Activated naive CD4-positive, alpha-beta T cell treated with anti-CD3 and anti-CD28 coated beads for 36 hours (primary cell): ENCODE measurements at places on chromosomes 11 and 22.

GRCh38 chr11:27328614-27329013 lies 34.4 kb downstream of the CCDC34 start:
- H3K4me3 ChIP-seq, result no peak overlapping the region
- H3K27me3 ChIP-seq, result peaks cover 2% of the 10 kb centered on the region
- H3K4me1 ChIP-seq, result no peaks in the 10 kb centered on the region
- no peak for DNase-seq

DNA sequence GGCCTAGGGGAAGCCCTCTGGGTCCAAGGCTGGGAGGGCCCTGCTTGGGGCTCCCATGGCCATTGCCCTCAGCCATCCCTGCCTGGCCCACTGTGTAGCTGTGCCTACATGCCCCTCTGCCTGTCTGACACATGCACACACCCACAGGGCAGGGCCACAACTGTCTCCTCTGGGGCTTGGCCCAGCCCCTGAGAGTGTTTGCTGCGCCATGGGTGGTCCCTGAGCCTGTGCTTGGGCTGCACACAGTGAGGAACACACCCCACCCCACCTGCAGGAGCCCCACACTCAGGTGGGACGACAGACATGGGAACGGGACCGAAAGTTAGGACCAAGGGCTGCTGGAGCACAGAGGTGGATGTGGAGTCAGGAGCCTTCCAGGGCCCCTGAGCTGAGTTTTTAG lies 489.5 kb downstream of the TBC1D22A start:
- H3K27me3 ChIP-seq, result peaks cover 11% of the 10 kb centered on the region
- no peak overlapping the region for H3K4me3 ChIP-seq
- H3K36me3 ChIP-seq, result no peaks in the 10 kb centered on the region
- no peak overlapping the region for H3K27ac ChIP-seq

DNA sequence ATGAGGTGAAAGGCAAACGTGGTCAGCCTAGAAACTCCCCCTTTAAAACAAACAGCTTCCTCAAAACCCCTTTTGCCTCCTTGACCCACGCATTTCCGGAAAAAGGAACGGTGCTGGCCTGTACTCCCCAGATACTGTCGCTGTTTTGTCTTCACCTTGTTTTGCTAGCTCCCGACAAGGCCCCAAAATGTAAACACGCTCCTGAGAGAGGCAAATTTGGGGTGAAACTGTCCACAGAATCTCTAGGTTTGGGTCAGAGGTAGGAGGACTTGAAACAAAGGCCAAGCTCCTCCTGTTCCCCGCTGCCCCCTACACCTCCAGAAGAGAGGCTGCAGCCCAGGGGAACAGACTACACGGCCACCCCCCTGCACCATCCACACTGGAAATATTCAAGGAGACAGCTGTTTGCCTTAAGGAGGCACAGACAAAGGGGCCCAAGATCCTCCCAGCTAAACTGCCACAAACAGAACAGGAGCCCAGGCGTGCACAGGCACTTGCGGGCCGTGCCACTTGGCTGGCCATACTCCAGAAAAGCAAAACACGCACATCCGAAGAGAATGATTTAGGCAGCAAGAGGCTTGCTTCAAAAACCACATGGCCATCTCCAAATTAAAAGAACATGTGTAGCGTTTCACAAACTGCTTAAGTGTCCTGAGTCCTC lies 160.5 kb upstream of the GRK3 start:
- peak; percentile 11 for DNase-seq
- peaks cover 28% of the 10 kb centered on the region for H3K4me1 ChIP-seq
- no peaks in the 10 kb centered on the region for H3K27me3 ChIP-seq
- peak overlapping the region; percentile 80 for H3K4me3 ChIP-seq
- peak overlapping the region; percentile 46 for H3K27ac ChIP-seq

DNA sequence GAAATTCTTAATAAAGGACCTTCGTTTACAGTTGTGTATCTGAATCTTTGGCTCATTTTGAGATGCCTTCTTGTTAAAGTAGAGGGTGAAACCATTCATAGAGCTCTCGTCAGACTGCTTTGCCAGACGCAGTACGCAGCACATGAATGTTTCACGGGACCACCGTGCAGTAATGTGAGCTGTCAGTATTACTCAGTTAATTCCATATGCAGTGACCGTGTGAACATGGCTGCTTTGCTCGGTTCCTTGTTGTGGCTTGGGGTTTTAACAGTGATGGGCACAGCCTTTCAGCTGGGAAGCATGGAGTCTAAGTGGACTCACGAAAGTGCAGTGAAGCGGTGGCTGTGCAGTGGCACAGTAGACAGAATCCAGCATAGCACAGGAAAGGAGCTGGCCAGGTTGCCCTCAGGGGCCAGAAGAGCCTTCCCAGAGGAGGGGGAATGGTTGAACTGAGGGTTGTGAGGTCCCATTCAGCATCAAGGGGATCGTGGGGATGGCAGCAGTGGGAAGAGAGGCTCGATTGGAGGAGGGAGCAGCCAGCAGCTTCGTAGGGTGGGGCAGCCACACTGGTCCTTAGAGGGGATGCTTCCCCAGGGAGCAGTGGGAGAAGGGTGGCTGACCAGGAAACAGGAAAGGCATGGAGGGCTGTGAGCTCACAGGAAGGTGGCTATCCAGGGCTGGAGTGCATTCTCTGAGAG lies 31.4 kb downstream of the PPFIA1 start:
- DNase-seq, result no peak
- no peak overlapping the region for H3K4me3 ChIP-seq
- H3K27me3 ChIP-seq, result no peaks in the 10 kb centered on the region
- peaks cover 15% of the 10 kb centered on the region for H3K36me3 ChIP-seq
- H3K27ac ChIP-seq, result no peak overlapping the region

DNA sequence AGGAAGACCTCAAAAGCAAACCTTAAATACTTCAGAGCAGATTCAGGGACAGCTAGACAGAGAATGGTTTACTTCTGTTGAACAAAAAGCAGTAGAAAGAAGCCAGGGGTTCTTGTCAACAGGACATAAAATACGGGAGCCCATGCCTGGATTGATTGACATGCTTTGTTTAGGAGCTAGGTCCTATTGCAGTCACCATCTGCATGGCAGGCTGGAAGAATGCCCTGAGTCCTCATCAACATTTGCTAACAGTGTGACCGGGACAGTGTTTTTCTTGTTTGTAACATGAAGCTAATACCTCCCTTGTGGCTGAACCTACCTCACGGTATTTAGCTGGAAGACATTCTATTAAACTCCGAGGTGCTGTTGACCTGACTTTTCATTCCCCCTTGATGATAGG lies 225.4 kb downstream of the NTM start:
- no peaks in the 10 kb centered on the region for H3K27me3 ChIP-seq
- H3K27ac ChIP-seq, result no peak overlapping the region
- no peak overlapping the region for H3K4me3 ChIP-seq
- DNase-seq, result no peak
- H3K4me1 ChIP-seq, result no peaks in the 10 kb centered on the region
- no peaks in the 10 kb centered on the region for H3K36me3 ChIP-seq

- H3K27ac ChIP-seq, result no peak overlapping the region
- H3K36me3 ChIP-seq, result no peaks in the 10 kb centered on the region
- H3K4me1 ChIP-seq, result peaks cover 1% of the 10 kb centered on the region
Observed at GRCh38 chr11:34341931-34342533, 15.8 kb downstream of the ABTB2 start.

DNA sequence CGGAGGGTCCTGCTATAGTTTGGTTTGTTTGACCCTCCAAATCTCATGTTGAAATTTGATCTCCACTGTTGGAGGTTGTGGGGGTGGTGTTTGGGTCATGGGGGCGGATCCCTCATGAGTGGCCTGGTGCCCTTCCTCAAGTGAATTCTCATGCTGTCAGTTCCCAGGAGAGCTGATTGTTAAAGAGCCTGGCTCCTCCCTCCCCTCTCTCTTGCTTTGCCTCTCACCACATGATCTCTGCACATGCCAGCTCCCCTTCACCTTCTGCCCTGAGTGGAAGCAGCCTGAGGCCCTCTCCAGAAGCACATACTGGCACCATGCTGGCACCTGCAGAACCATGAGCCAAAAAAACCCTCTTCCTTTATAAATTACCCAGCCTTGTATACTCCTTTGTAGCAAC lies 7.1 kb downstream of the TSPAN18 start:
- H3K36me3 ChIP-seq, result peaks cover 2% of the 10 kb centered on the region
- H3K4me3 ChIP-seq, result no peak overlapping the region
- no peak for DNase-seq
- H3K4me1 ChIP-seq, result peaks cover 56% of the 10 kb centered on the region
- H3K27me3 ChIP-seq, result no peaks in the 10 kb centered on the region

GRCh38 chr11:58837707-58838388 lies 6.7 kb downstream of the GLYATL2 start:
- no peaks in the 10 kb centered on the region for H3K36me3 ChIP-seq
- peaks cover 29% of the 10 kb centered on the region for H3K27me3 ChIP-seq
- H3K4me3 ChIP-seq, result no peak overlapping the region

GRCh38 chr22:46390652-46391301 lies 55.3 kb downstream of the TRMU start:
- no peaks in the 10 kb centered on the region for H3K36me3 ChIP-seq
- DNase-seq, result no peak
- H3K4me3 ChIP-seq, result no peak overlapping the region
- H3K27ac ChIP-seq, result no peak overlapping the region
- H3K27me3 ChIP-seq, result no peaks in the 10 kb centered on the region
- H3K4me1 ChIP-seq, result peaks cover 3% of the 10 kb centered on the region

GRCh38 chr22:48980409-48980808 lies 847.3 kb downstream of the BRD1 start:
- H3K36me3 ChIP-seq, result peaks cover 1% of the 10 kb centered on the region
- DNase-seq, result no peak
- peaks cover 19% of the 10 kb centered on the region for H3K27me3 ChIP-seq
- H3K27ac ChIP-seq, result no peak overlapping the region
- H3K4me3 ChIP-seq, result no peak overlapping the region

GRCh38 chr11:78647986-78648875 lies 73.6 kb upstream of the NARS2 start:
- no peaks in the 10 kb centered on the region for H3K27me3 ChIP-seq
- peaks cover 37% of the 10 kb centered on the region for H3K4me1 ChIP-seq
- H3K27ac ChIP-seq, result no peak overlapping the region
- DNase-seq, result no peak
- H3K4me3 ChIP-seq, result no peak overlapping the region

DNA sequence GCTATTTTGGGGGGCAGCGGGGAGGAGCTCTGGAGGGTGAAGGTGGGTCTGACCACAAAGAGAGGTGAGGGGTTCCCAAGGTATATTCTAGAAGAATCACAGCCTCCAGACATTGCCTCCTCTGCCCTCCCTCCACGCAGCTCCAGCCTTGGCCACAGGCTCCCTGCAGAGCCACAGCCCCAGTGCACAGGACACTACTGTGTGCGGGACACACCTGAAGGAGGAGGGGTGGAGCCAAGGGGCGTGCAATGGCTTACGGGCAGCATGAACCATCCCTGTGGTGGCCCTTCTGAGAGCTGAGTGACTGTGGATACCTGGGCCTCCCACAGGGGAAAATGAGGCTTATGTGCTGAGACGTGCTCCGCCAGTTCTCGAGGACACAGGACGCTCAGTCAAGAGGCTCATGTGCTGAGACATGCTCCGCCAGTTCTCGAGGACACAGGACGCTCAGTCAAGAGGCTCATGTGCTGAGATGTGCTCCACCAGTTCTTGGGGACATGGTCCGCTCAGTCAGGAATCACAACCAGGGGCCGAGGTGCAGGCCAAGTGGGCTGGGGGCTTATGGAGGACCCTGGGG lies 417.3 kb downstream of the SHANK2 start:
- no peak overlapping the region for H3K4me3 ChIP-seq
- H3K27ac ChIP-seq, result no peak overlapping the region
- H3K36me3 ChIP-seq, result peaks cover 2% of the 10 kb centered on the region
- no peaks in the 10 kb centered on the region for H3K4me1 ChIP-seq
- peaks cover 3% of the 10 kb centered on the region for H3K27me3 ChIP-seq
